ENCODE measurements at places on chromosomes 5 and 9. TPM values are rescaled to one million over a fixed set of nuclear protein-coding genes. Genes with fewer than 3 reads are reported as not detected.

The GABRA1 gene
- not detected for total RNA-seq

The OR1J2 gene
- not detected for total RNA-seq

The NUTM2G gene
- not detected for total RNA-seq

The CDH6 gene
- not detected for total RNA-seq

The COQ4 gene
- 30.8 TPM for total RNA-seq

The PCDHGA2 gene
- not detected for total RNA-seq

The LHX2 gene
- total RNA-seq: not detected

- no peak for ATAC-seq
Measured at GRCh38 chr5:158463188-158463587, 604.2 kb upstream of the CLINT1 start.

DNA sequence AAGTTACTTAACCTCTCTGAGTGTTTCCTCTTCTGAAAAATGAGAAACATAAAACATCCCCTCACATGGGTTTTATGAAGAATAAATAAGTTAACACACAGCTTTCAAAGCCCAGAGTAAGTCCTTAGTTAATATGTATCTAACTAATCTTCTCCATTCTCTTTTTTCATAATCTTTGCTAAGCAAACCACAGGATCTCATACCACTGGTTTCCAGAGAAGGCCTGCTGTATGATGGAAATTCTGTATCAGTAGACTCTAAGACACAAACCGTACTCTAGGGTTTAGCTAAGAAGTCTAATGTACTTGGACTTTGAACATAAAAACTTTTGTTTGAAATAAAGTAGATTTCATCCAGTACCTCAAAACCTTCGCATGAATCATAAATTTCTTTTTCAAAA lies 307.9 kb downstream of the SPOCK1 start:
- ATAC-seq: peak; percentile 29

DNA sequence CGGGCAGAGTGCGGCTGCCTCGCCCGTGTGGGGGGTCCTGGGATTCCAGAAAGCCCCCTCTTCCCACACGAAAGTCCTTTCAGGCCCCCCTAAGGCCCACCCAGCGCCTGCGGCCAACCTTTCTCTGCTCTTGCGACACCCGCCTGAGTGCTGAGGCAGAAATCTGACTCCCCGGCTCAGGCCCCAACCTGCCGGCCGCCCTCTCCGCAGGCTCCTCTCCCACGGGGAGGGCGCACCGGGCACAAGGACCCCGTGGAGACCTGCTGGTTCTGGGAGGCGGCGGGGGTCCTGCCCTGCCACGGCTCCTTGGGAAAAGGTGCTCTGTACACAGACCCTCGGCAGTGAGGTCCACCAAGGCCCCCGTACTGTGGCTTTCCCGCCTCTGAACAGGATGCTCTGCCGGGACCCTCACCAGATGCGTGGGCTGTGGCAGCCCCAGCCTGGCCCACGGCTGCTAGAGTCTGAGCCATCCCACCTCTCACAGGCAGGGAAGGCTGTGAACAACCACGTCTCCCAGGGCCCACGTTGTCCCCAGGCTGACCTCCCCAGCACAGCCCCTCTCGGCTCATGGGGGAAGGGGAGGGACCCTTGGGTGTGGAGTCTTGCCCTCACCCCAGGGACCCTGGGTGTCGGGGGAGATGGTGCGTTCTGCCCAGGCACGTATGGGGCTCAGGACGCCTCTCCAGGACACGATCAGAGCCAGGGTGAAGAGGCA lies 41.5 kb upstream of the EGFL7 start:
- ATAC-seq: no peak

- no peak for ATAC-seq
Measured at GRCh38 chr5:135238622-135239452, 160.2 kb downstream of the MACROH2A1 start.

GRCh38 chr5:115588640-115589039 lies 13.6 kb downstream of the TICAM2 start:
- ATAC-seq: no peak

GRCh38 chr5:179300581-179301180 lies 44.6 kb downstream of the ADAMTS2 start:
- no peak for ATAC-seq

GRCh38 chr9:14198841-14199455 lies 115.0 kb downstream of the NFIB start:
- ATAC-seq: no peak

DNA sequence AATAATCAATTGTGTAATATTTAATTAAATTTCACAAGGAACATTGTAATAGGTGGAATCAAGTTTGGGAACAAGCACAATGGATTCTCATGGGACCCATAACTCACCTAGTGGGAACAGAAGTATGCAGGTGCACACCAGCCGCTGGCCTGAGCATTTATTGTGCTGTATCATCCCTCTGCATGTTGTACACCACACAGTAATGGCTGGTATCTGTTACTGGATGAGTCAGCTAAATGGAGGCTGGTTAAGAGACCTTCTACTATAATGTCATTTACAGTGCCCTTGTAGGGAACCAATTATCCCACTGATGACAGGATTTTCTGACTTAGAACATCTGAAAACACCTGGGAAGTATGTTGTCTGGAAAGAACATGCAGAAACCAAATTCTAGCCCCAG lies 3.2 kb upstream of the MAP3K1 start:
- no peak for ATAC-seq

DNA sequence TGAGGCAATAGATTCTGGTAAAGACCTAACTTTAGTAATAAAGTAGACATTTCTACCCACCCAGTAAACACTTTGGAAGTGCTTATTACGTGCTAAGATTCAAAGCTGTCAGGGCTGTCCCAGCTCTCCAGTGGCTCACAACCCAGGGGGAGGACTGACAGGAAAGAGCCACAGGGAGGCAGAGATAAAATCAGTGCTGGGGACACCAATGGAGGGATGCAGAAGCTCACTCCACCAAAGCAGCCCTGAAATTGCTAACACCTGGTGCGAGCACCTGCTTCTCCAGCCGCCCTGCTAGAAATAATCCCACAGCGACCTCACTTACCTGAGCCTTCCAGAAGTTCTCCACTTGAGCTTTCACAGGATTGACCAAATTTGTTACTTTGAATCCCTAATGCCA lies 501.0 kb downstream of the BNC2 start:
- ATAC-seq: no peak

GRCh38 chr5:68407311-68408239 lies 192.0 kb downstream of the PIK3R1 start:
- no peak for ATAC-seq

DNA sequence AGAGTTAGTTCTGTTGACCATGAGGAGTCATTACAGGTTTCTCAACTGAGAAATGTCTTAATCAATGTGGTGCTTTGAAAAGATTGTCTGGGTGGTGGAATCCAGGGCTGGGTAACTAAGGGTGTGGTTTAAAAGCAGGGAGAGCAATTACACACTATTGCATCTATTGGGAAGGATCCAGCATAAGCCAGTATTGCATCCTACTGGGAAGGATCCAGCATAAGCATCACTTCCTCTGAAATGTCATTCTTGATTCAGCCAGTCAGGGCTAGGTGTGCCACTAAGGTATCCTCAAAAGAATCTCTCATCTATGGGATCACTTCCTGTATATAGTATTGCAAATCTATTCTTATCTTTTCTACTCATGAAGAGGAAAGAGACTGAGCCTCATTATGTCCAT lies 38.6 kb downstream of the ELOVL7 start:
- ATAC-seq: no peak

DNA sequence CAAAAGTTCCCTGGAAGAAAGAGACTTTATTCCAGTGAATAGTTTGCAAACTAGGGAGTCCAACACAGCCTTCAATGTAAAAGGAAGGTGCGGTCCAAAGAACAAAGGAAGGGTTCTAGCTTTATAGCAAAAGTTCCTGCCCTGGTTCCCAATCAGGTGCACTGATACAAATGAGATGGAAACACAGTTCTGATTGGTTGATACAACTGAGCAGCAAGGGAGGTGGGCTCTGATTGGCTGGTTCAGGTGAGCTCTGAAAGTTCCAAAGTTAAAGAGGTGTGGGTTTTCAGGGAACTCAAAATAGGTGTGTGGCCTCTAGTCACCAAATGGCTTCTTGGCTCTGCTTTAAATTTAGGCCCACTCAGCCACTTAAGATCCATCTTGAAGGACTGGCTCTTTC lies 43.1 kb downstream of the P4HA2 start:
- no peak for ATAC-seq

DNA sequence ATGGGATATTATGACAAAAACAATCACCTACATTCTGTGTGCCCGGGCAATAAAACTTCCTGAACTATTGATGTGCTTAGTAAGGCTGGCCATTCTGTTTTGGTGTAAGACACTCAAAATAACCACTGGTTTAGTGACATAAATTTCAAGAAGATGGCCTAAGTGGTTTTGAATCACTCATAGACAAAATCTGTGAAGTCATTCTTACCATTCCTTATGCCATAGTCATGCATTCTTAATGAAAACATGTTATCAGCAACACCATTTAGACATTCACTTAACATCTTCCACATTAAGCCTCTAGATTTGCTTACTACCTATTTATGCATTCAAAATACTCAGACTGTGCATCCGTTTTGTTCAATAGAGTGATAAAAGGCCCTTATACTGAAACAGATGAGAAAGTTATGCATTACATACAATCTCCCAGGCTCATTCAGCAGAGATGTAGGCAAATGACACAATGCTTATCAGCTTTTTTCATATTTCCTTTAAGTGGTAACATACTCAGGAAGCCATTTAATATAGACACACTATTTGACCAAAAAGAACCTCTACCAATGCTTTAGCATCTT lies 848.8 kb upstream of the DMAC1 start:
- ATAC-seq: no peak
